Activated naive CD4-positive, alpha-beta T cell (primary cell): ENCODE measurements at places on chromosomes 2 and 18.

GRCh38 chr2:37323781-37324535 lies 675 bp downstream of the PRKD3 start:
- DNase-seq = no peak

DNA sequence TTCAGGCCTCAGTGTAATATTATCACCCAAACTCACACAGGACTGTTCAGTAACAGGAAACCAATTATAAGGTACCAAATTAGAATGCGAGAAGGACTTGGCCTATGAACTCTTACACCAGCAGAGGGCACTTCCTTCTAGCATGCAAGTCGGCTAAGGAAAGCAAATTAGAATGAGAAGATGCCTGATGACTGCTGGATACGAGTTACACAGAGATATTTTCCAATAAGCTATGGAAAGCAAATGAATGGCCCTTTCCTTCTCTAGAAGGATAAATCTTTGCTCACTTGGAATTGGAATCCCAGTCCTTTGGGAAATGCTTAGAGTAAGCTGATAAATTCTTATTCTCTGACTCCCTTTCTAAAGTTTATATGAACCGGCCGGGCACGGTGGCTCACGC lies 109.8 kb downstream of the AP1S3 start:
- DNase-seq = no peak

- DNase-seq = no peak
Measured at GRCh38 chr2:217834057-217834620, 168.7 kb downstream of the TNS1 start.

DNA sequence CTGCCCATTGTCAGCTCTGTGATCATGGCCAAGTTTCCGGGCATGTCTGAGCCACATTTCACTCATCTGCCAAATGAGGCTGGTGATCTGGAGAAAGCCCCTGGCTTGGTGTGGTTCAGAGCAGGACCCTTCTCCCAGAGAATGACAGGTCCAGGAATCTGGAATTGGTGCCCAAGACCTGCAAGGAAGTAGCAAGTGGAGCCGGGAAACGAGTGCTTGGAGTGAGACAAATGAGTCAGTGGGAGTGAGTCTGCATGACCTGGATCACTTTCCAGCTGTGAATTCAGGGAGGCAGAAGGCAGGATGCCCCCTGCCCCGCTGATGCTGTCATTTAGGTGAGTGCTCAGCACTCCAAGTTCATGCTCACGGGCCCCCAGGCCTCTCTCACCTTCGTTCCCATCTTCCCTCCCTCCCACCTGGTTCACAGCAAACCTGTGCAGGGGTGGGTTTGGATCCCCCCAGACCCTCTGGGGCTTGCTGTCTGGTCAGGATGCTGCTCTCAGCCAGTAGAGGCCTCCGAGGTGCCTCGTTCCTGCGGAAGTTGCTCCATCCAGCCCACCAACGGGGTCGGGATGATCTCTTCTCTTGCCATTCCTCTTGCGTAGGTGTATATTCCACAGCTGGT lies 104.4 kb downstream of the INHBB start:
- DNase-seq = no peak

- no peak for DNase-seq
Measured at GRCh38 chr18:60812921-60813320, 440.3 kb upstream of the MC4R start.

DNA sequence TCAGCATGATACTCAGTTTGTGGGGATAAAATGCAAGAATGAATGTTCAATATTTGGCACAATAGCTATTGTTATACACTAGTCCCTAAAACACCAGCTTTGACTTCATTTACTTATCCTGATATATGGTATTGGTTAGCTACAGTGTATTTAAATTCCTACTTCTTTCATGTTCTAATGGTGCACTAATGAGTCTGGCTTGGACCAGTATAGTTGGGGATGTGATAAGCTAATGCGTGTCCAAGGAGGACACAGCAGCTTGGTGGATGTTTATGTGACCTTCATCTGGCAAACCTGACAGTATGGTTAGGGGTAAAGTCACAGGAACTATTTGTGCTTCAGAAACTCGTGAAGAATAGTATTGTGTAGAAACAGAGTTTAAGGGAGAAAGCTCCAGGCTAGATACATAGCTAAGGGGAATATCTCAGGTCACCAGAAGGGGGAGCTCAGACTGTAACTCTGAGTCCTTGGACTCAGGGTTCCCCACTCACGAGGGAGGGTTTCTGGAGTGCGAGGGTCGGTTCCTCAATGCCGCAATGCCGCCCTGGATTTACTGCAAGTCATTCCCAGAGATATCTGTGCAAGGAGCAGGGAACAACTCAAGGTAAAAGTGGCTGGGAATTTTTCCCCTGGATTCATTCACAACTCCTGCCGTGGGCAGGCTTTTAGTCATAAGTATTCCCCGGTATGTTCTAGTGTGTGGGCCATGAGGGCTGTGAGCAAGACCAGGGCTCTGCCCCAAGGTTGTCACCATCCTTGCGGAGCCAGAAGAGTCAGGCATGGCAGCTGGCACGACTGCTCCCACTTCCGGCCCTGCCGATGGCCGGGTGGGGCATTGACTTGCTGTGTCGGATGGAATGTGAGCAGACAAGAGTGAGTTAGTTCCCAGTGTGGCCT lies 14.5 kb downstream of the IL1R2 start:
- no peak for DNase-seq
